NCI-H524 treated with DMSO at 0.1 percent for 48 hours (cell line): ENCODE measurements at places on chromosomes 7 and 10.

DNA sequence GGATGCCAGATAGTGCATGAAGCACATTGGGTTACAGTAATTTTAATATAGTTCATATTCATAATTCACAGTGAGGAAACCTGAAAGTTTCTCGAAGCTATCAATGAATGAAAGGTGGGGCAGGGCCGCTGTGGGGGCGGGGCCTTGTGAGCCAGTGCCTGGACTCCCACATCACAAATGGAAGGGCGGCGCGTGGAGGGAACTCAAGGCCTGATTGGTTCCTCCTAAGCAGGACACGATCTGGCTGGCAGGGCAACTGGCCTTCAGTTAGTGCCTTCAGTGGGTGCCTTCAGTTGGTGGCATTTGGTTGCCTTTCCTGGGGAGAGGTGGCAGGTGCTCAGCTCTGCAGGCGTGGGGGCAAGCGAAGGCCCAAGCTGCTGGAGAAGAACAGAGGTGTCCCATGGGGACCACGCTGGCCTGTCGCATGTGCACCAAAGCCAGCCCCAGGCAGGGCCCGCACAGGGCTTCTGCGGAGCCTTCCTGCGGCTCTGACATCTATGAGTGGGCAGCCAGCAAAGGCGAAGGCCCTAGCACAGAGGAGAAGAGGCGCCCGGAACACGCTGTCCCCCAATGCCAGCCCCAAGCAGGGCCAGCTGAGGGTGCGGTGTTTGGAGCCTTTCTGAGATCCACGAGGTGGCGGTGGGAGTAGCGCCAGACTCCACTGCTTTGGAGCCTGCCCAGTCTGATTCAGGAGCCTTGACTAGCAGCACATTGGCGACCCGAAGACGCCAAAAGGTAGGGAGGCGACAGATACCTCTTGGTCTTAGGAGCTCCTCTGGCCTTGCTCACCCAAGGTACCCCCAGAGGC, 118.0 kb upstream of the PDSS1 start:
- no peak for DNase-seq

- no peak for DNase-seq
These were observed 51.2 kb downstream of the HIF1AN start for GRCh38 chr10:100586959-100587358.

DNA sequence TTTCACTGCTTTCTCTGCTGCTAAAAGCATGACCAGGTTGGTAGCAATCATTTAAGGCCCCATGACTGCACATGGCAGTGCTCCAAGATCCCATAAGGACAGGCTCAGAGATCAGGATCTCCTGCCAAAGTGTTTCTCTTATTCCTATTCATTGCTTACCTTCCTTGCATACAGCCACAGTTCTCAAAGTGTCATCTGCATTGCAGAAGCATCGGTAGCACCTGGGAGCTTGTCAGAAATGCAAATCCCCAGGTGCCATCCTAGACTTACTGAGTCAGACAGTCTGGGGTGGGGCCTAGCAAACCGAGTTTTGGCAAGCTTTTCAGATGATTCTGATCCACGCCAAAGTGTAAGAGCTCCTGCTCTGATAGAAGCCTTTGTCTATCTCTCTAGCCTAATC, 489.0 kb upstream of the AUTS2 start:
- no peak for DNase-seq

DNA sequence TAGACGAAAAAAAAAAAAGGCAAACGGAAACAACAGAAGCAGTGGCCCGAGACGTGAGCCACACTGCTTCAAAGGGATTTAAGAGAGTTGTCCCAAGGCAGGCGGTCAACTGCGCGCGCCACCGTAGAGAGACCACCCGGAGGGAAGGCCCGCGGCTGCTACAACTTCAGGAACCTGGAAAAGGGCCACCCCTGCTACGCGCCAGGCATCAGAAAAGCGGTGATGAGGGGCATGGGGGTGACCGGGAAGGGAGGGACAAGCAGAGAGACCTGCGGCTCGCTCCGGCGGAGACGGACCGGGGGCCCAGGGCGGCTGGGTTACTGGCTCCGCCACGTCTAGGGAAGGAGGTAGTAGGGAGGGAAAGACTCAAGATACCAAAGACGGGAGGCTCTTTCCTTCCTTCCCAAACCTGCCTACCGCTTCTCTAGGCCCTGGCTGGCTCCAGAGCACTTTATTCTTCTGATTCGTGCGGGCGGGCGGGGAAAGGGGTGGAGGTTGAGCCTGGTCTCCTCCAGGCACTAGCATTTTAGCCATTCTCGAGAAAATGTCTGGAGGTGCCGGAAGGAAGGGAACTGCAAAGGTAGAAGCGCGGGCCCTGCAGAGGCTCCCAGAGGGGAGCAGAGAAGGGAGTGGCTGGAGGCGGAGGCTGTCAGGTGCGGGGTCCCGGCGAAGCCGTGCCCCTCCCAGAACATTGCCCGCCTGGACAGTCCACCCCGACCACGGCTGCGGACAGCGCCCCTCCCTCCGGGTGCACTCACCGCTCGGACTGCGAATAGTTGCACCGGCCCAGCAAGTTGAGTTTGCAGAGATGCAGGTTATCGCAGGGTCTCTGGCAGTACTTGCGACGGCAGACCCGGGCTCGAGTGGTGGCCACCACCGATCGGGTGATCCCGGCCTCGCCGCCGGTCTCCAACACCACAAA, 993 bp downstream of the ZC3HAV1 start:
- DNase-seq: no peak

DNA sequence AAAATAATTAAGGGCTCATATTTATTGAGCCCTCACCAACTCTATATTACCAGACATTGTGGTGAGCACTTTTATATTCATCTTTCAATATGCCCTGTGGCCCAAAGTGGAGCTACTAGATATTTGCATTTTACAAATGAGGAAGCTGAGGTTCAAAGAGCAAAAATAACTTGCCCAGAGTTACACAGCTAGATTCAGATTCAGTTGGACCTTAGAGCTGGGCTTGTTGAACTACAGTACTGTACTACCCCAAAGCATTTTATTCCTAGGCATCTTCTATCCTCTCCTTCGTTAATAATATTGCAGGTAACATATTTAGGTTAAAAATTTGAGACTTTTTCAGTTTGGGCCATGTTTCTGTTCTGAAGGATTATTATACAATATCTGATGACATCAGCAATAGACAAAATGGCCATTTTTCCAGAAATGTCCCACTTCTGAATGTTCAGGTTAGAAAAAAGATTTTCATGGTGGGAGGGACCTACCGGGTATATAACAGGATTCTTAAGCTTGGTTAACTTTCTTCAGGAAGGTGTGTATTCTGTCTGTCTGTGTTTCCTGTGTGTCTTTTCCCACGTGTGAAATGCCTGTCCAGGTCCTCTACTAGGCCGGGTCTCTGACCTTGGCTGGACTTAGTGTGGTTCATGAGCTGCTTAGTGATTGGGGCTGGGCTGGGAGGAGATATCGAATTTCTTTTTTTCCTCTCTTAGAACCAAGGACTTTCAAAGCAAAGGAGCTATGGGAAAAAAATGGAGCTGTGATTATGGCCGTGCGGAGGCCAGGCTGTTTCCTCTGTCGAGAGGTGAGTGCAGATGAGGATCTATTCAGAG, 13.6 kb downstream of the PRXL2A start:
- DNase-seq: no peak

DNA sequence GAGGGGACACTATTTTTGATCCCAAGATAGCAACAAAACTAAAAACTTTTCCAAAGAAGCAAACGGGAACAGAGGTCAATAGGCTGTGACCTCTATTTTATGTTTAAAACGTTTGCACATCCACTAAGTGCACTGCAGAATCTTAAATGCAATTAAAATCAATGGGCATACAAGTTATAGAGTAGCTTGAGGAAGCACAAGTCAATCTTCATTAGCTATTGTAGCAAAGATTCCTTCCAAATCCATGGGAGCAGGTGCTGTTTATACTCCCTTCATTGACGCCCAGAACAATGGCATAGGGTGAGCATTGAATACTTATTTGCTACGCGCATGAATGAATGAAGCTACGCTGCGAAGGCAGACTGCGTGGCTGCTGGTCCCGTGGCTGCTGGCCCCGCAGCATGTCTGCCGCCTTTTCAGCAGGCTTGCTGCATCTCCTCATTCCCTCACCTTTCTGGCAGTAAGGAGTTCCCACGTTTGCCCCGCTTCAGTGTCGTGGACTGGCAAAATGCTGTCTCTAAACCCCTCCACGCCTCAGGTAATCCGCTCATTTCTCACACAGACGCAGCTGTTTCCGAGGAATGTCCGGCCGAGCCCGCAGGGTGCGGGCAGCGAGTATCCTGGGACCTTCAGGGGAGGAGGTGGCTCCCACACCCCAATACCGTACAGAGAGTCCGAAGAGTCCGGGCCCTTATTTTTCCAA, 754 bp upstream of the PHYHIPL start:
- peak; percentile 5 for DNase-seq
